ENCODE measurements at places on chromosomes 11 and 22. TPM values are rescaled to one million over a fixed set of nuclear protein-coding genes. Genes with fewer than 3 reads are reported as not detected.

Gene C1QTNF5
- total RNA-seq, result not detected

DNA sequence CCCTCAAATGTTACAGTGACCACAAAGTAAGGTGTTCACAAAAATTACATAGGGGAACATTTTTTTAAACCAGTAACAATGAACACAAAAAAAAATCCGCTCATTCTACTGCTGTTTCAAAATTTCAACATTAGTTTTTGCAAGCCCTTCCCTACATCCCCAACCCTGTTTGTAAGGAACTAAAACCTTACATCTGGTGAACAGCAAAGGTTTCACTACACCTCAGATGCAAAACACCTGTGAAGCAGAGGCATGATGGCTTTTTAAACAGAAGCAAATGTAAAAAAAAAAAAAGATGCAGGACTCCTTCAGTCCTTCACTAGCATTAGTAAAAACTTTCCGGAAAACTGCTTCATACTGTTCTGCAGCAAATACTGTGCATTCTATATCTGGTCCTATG, 50.0 kb upstream of the API5 start:
- peaks cover 15% of the 10 kb centered on the region for H3K27me3 ChIP-seq
- no peak overlapping the region for H3K4me3 ChIP-seq
- H3K36me3 ChIP-seq, result no peaks in the 10 kb centered on the region
- no peaks in the 10 kb centered on the region for H3K4me1 ChIP-seq
- no peak overlapping the region for H3K27ac ChIP-seq
- DNase-seq, result no peak

Gene CRACR2B
- 0.85 TPM for total RNA-seq

DNA sequence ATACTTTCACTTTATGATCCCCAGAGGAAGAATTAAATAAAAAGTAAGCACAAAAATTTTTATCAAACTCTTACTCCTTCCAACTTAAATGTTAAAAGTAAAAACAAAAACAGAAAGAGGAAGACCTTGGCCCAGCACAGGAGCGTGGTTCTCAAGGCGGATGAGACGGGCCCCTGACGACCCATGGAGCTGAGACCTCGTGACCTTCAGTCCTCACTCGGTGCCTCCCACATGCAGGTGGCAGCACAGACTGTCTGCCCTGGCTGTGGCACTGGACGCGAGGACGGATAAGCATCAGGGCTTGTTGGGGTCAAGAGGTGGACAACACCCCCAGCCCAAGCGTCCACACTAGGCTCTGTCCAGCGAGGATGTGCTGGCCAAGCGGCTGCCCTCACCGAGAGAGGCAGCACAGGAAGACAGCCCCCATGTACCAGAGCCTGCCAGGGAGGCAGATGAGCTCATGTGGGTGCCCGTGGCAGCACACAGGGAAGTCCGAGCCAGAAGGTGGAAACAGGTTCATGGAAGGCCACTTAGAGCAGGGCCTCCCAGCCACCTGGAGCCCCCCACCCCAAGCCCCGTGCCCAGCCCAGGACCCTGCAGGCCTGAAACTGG, 1389.8 kb downstream of the TBC1D22A start:
- peaks cover 3% of the 10 kb centered on the region for H3K4me1 ChIP-seq
- H3K27ac ChIP-seq, result no peak overlapping the region
- H3K27me3 ChIP-seq, result no peaks in the 10 kb centered on the region

- peaks cover 2% of the 10 kb centered on the region for H3K36me3 ChIP-seq
- no peaks in the 10 kb centered on the region for H3K27me3 ChIP-seq
- peaks cover 65% of the 10 kb centered on the region for H3K4me1 ChIP-seq
- H3K4me3 ChIP-seq, result peak overlapping the region; percentile 83
- H3K27ac ChIP-seq, result peak overlapping the region; percentile 98
Observed at GRCh38 chr11:116931206-116931953, 94.0 kb upstream of the APOA1 start.

Gene PTDSS2
- 25.9 TPM for total RNA-seq

DNA sequence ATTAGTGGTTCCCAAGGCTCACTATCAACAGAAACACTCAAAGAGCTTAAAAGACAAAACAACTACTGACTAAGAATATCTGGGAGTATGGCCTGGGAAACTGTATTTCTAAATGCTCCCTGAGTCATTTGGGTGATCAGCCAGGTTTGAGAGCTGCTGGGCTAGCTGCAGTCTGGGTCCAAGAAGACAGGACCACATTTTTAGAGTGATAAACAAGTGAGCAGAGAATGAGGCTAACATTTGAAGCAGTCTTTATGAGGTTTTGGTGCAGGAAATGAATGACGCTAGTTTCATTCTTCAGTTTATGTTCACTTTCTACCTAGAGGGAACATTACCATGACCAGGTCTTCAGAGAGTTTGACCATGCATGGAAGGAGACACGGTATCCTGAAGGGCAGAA, 97.7 kb downstream of the TEAD1 start:
- no peaks in the 10 kb centered on the region for H3K4me1 ChIP-seq
- no peak overlapping the region for H3K27ac ChIP-seq
- no peak for DNase-seq
- no peaks in the 10 kb centered on the region for H3K36me3 ChIP-seq

Gene RSF1
- total RNA-seq, result 112 TPM

DNA sequence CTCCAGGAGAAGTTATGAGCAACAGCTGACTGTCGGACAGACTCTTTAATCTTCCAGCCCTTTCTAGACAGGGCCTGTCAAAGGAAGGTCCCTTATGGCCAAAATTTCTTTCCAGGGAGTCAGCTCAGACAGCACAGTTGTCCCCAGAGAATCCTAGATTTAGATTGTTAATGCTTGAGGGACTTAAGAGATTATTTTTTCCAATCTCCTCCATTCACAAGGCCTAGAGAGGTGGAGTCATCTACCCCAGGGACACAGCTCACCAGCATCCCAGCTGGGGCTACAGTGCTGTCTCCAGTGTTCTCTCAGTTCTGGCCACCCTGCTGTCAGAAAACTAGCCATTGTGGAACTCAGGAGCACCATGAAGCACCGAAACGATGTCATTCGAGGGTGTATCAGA, 7.8 kb downstream of the DSCAML1 start:
- H3K4me1 ChIP-seq, result no peaks in the 10 kb centered on the region
- H3K36me3 ChIP-seq, result no peaks in the 10 kb centered on the region
- DNase-seq, result no peak
- no peak overlapping the region for H3K4me3 ChIP-seq
- peaks cover 20% of the 10 kb centered on the region for H3K27me3 ChIP-seq

DNA sequence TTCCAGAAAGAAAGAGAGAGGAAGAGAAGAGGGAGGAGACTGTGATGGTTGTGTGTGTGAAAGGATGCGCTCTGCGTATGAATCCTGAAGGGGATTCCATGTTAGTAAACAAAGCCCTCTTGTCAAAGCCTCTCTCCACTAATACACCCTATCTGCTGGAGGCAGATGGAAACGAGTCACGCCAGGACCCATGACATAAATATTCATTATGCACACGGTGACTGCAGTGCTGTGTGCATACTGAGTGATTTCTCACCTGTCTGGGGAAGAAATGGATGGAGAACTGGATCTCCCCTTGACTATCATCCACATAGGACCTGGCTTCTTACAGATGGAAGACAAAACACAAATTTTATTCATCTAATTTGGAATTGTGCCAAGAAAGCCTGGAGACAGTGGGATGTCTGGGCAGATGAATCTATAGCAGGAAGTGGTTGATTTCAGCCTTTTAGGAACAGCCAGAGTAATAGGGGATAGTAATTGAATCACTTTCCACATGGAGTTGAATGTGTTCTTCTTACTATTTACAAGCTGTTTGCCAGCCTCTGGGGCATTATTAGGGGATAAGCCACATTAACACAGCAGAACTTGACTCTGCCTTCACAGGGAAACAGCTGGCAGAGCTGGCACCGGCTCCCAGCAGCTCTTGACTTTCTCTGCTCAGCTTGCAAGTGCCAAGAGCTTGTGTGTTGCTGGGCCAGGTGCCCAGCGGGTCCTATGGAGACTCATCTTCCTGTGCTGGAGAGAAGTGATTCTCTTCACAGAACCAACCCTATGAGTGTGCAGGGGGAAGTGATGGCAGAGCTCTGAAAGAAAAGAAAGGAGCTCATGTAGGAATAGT, 9.0 kb downstream of the MTNR1B start:
- no peaks in the 10 kb centered on the region for H3K36me3 ChIP-seq
- DNase-seq, result no peak
- no peak overlapping the region for H3K27ac ChIP-seq
- no peaks in the 10 kb centered on the region for H3K4me1 ChIP-seq
- H3K4me3 ChIP-seq, result no peak overlapping the region

DNA sequence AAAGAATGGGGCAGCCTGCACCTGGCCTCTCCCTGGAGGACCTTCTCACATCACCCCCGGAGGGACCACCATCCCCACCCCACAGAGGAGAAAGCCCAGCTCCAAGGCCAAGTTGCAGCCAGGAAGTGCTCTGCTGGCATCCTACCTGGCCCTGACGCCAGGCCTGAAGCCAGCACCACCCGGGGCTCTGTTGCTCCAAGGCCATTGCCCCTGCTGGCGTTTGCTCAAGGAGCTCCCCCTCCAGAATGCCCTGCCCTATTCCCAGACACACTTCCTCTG, 10.2 kb downstream of the RTN4R start:
- H3K4me3 ChIP-seq, result no peak overlapping the region
- DNase-seq, result no peak
- no peak overlapping the region for H3K27ac ChIP-seq
- no peaks in the 10 kb centered on the region for H3K27me3 ChIP-seq
- no peaks in the 10 kb centered on the region for H3K36me3 ChIP-seq

DNA sequence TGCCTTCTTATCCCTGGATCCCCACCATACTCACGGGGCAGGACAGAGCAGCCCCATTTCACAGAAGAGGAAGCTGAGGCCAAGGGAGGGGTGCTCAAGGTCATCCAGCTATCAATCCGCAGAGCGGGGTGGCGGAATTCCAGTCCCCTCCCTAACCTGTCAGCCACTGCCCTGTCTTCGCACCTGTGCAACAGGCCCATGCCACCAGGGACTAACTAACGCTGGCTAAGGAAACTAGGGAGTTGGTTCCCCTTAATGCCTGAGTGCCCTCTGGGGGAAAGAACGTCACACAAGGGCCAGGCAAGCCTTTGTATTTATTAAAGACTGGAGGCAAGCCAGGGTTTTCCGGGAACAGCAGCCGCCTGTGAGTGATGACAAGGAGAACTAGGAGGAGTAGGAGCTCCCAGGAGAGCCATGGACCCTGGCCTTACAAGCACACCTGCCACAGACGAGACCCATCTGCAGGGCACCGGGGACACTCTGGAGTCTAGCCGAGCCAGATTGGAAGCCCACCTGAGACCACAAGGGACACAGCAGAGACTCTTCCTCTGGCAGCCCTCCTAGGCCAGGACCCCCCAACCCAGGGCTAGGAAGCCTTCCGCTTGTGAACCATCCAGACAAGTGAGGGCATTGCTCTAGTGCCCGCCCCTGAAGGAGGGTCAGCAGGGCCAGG, 64.4 kb downstream of the MYH9 start:
- H3K27me3 ChIP-seq, result no peaks in the 10 kb centered on the region
- H3K4me1 ChIP-seq, result peaks cover 28% of the 10 kb centered on the region
- DNase-seq, result no peak

Gene NPTXR
- total RNA-seq, result 11.3 TPM

GRCh38 chr11:35927104-35927503, 16.8 kb upstream of the LDLRAD3 start:
- H3K27me3 ChIP-seq, result peaks cover 11% of the 10 kb centered on the region
- H3K36me3 ChIP-seq, result no peaks in the 10 kb centered on the region
- DNase-seq, result no peak
- no peak overlapping the region for H3K27ac ChIP-seq
- H3K4me1 ChIP-seq, result no peaks in the 10 kb centered on the region

Gene NXPE4
- total RNA-seq, result not detected

GRCh38 chr11:104333977-104334376, 170.0 kb upstream of the PDGFD start:
- DNase-seq, result no peak
- no peak overlapping the region for H3K27ac ChIP-seq
- H3K36me3 ChIP-seq, result no peaks in the 10 kb centered on the region

DNA sequence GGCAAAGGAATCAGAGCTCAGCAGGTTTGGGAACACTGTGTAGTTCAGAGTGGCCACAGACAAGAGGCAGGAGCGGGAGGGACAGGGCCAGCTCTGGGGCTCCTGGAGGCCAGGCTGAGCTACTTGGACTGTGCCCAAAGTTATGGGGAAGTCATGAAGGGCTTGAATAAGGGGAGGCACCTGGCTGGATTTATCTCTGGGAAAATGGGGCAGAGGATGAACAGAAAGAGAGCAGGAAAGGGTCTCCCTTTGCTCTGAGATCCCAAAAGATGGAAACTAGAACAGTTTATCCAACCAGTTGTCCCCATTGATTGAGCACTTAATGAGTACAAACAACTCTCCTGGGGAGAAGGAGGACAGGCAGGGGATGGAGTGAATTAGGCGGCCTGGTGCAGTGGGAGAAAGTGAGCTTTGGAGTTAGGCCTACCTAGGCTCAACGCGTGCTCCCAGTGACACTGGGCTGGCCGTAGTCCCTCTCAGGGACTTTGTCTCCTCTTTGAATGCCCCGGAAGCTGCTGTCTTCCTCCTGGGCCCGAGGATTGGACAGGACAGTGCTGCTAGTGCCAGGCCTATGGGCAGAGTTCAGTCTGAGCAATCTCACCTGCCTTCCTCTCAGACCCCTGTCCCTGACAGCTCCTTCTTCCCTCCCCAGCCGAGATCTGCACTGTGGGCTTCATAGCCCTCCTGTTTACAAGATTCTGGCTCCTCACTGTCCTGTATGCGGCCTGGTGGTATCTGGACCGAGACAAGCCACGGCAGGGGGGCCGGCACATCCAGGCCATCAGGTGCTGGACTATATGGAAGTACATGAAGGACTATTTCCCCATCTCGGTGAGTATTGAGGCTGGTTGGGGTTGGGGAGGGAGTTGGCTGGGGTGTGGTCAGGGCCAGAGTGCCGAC, 2.0 kb downstream of the MOGAT2 start:
- no peak overlapping the region for H3K27ac ChIP-seq
- H3K4me1 ChIP-seq, result no peaks in the 10 kb centered on the region
- no peaks in the 10 kb centered on the region for H3K27me3 ChIP-seq
- H3K36me3 ChIP-seq, result no peaks in the 10 kb centered on the region
- no peak overlapping the region for H3K4me3 ChIP-seq
- no peak for DNase-seq

DNA sequence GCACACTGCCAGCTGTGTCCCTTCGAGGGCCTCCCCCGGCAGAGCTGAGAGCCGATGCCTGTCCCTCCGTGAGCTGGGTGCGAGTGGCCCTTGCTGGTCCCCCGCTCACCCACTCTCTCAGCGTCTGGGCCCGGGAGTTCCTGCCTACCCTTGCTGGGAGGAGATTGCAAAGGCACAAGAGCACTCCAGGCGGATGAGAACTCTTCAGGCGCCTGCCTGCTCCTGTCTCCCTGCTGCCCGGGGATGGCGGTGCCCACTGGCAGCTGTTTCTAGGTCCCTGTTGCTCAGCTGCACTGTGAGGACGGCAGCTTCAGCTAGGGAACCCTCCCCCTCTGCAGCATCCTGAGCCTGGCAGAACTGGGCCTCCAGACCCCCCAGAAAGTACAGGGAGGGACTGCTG, 61.1 kb downstream of the FLRT1 start:
- no peak for DNase-seq
- H3K36me3 ChIP-seq, result no peaks in the 10 kb centered on the region
- peaks cover 4% of the 10 kb centered on the region for H3K4me1 ChIP-seq
- H3K27ac ChIP-seq, result no peak overlapping the region
- no peak overlapping the region for H3K4me3 ChIP-seq
- H3K27me3 ChIP-seq, result no peaks in the 10 kb centered on the region

Gene KCNE3
- total RNA-seq, result not detected
